CD4-positive, alpha-beta T cell treated with Interleukin-17A for 1 hour (primary cell): ENCODE measurements at places on chromosomes 2 and 18.

GRCh38 chr2:68045342-68045741 is 17.5 kb downstream of the C1D start:
- DNase-seq = no peak

DNA sequence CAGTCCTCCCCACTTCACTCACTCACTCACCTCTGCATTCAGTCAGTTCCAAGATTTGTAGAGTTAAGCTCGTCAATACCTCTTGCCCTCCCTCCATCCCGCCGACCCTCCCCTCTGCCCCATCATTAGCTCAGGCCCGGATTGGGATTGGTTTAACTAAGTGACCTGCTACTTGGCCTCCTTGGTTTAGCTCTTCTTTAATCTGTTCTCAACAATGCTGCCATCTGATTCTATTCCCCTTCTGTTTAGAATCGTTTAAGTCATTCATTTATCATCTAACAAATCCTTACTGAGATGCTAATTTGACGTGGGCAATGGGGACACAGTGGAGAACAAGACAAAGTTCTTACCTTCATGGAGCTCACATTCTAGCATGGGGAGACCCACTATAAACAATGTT is 204.6 kb downstream of the MTX2 start:
- no peak for DNase-seq

DNA sequence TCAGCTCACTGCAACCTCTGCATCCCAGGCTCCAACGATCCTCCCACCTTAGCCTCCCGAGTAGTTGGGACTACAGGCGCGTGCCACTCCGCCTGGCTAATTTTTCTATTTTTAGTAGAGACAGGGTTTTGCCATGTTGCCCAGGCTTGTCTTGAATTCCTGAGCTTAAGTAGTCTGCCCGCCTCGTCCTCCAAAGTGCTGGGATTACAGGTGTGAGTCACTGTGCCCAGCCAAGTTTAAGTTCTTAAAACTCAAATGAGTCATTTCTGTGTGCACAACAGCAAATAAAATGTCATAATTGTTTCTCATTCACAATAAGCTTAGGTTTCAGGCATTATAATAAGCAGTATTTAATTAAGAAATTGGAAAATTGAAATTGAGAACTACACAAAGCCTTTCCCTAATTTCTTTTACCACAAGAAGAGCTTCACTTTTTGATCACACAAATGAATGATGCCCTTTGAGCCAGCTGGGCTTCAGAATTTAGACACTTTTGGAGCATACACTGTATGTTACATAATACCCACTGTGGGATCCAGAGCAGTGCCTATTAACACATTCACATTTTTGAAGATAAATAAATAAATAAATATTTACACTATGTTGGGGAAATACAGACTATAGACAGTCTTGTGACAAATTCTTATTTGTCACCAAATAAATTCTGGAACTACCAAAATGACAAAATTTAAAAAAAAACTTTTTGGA is 8.6 kb upstream of the ME2 start:
- DNase-seq = no peak

DNA sequence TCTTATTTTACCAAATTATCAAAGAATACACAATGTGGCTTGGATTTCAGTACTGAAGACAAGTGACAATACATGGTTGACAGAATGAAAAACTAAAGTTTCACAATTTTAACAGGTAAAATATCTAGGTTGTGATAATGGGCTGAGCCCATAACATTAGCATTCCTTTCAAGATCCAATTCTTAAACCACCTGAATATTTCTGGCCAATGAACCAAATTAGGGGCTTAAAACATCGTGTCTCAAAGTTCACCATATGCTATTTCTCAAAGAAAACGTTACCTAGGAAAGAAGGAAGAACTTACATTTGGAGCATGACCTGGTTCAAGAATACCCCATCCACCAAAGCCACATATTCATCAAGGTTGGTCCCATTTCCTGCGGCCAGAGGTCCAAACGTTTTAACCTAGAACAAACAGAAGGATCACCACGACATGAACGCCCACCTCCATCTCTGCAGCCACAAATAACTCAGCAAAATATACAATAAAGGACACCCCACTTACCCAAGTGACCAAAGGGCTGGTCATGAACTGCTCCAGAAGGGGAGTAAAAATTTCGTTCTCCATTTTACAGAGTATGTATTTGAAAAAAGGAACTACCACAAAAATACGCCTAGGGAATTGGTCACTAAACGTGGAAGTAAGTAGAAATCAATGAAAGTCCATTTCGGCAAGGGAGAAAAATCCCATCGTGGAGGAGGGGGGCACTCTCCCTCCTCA is 984 bp downstream of the CCDC88A start:
- peak; percentile 23 for DNase-seq

DNA sequence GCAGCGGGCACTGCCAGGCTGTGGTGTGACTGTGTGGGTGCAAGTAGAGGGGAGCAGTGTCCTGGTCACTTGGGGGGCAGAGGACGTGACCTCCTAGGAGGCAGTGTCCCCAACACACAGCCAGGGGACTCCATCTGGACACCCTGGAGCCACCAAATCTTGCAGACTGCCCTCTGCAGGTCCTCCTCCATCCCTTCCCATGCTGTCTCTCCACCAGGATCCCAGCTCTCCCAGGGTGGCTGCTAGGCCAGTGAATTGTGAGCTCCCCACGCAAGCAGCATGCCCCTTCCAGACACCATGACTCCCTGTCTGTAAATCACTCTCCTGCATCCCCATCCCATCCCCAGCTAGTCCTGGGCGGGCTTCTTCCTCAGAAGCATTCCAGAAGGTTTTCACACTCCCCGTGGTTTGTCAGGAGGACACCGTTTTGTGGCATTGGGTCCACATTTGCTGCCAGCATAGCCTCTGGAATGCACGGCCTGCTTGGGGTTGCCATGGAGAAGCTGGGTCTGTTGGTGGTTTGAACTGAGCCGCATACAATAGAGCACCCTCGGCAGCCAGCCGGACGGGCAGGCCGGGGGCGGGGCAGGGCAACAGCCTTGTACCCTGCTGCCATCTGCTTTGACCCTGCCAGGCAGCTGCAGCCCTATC is 210.7 kb downstream of the KLHL29 start:
- no peak for DNase-seq
